ENCODE measurements at places on chromosomes 4 and X.

GRCh38 chr4:13209600-13209999, 274.5 kb downstream of the RAB28 start:
- no peak for DNase-seq

DNA sequence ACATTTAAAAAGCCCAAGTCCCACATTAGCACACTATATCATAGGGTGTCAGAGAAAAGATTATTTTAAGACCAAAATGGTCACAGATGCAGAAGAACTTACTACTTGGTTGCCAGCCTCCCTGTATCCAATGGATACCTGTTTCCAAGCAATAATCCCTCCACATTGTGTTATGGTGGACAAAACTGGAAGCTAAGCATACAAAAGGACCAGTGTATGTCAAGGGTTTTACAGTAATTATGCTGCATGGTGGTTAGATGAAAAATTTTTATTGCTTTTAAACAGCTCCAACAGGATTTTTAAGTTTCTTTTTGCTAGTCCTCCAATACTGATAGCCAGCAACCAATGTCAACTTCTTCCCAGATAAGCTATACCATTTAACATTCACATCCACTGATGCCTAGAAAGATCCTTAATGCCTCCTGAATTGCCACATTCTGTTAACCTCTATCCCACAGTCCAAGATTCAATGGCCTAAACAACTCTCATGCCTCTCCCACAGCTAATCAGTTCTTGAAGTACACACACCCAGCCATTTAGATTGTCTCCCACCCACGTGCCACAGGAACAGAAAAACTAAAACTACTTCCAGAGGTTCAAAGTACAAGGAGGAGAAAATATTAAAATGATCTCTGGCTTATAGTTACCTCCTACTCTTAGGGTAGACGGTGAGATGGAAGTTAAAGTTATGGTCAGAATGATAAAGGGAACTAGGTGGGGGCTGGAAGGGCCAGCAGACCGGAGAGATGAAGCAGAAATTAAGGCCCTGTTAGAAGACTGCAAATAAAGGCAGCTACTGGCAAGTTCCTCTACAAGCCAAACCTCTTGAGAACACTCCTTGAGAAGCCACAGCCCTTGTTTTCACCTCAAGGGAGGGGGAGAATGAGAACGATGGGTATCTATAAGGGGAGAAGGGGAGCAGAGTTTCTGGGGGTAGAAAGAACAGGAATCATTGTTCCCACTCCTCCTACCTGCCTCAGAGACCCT, 5.5 kb downstream of the MED14 start:
- no peak for DNase-seq

DNA sequence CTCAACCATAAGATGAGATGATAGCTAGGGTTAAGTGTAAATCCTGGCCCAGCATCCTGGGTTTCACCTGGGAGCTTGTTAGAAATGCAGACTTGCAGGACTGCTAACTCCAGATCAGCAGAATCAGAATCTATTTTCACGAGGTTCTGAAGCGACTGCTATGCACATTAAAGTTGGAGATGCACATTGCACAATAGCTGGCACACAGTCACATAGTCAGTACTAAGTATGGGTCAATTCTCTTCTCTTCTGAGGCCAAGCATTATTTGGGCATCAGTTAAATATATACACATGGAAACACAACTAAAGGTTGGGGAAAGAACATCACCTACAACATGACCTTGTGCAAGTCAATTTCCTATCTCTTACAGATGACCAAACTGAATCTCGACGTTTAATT, 155.1 kb upstream of the FGF13 start:
- DNase-seq: no peak

GRCh38 chrX:30955687-30956086, 66.6 kb upstream of the TAB3 start:
- DNase-seq: no peak

GRCh38 chr4:24978291-24979075, 52.3 kb downstream of the LGI2 start:
- no peak for DNase-seq

DNA sequence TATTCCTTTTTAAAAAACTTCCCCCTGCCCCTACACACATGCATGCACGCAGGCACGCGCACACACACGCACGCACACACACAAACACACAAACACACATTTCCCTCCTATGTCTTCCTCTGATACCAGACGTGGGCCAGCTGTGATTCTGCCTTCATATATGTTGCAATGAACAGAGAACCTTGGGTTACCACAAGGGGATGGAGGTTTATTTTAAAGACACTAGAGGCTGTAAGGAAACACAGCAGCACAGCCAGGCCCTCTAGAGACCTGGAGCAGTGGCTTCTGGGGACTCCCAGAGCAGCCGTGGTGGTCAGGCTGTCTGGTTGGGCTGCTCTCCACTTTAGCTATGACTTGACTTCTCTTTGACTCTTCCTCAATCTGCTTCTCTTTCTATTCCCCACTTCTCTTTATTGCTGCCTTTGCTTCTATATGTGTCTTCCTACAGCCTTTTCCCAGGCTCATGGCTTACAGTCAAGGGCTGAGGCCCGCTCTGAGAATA, 3.2 kb upstream of the TLR10 start:
- no peak for DNase-seq

Measured in type B pancreatic cell (in vitro differentiated cells).